Right atrium auricular region (tissue), 2 donors: ENCODE measurements at places on chromosomes 5 and 9.

GRCh38 chr9:75892216-75892911 is 1.9 kb downstream of the PCSK5 start:
- DNase-seq = no peak

DNA sequence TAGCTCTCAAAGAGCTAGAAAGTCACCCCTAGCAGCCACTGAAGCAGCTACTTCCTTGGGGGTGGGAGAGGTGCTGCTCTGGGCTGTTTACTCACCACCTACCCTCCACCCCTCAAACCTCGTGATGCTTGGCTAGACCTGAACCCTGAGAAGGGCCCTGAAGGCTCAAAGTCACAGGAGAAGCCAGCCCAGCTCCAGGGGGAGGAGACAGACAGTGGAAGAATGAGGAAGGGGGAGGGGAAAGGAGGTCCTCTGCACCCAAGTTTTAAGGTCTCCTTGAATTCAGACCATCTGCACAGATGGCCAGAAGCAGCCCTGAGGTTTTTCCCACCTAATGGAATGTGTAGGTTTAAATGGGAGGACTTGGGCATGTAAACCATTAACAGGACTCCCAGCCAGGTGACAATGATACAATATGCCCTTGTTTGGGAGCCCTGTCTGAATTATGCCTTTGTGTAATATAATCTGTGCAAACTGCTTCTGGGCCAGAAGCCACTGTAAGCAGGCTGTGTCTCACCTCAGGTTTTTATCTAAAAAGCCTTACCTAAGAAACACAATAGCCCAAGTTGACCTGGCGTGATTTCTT is 180.5 kb downstream of the PIK3R1 start:
- no peak for DNase-seq

- peak; percentile 76 for DNase-seq
These were observed 446 bp downstream of the FBXL17 start for GRCh38 chr5:108381350-108381953.

- no peak for DNase-seq
These were observed 118.9 kb upstream of the ELL2 start for GRCh38 chr5:96080557-96080956.

GRCh38 chr9:130157079-130157478 is 15.1 kb upstream of the NCS1 start:
- DNase-seq = no peak

DNA sequence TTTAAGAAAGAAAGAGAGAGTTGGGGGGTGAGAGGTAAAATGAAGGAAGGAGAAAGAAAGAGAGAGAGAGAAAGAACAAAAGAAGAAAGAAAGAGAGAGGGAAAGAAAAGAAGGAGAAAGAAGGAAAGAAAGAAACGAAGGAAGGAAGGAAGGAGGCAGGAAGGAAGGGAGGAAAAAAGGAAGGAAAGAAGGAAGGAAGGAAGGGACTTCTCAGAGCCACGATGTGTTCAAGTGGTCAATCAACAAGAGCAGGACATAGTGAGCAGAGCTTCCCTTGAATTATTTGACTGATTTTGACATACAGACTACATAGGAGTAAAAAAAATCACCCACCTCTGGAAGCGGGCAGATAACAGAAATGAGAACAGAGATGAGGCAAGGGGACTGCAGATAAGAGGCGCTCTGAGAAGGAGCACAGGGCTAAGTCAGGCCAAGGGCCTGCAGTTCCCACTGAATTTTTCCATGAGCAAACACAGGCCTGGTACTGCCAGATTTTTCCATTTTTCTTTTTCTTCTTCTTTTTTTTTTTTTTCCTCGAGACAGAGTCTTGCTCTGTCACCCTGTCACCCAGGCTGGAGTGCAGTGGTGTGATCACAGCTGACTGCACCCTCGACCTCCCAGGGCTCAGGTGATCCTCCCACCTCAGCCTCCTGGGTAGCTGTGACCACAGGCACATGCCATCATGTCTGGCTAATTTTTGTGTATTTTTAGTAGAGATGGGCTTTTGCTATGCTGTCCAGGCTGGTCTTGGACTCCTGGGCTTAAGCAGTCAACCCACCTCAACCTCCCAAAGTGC is 77.7 kb upstream of the IL17B start:
- no peak for DNase-seq

DNA sequence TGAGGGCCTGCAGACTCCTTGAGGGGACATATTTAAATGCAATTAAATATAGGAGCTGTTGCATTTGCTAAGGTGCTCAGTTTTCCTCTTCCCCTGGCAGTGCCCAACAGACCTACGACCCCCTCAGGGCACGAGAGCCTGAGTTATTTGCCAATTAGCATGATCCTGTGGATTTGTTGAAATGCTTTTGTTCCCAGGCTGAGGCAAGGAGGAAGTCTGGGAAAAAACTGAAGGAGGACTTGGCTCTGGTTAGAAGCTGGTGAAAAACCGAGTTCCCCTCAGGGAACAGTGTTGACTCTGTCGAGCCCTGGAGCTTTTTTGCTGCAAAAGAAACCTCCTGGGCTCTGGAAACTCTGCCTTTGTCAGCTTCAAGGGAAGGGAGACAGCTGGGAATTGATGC is 103.6 kb upstream of the SHB start:
- DNase-seq = no peak

- DNase-seq = no peak
These were observed 18.9 kb downstream of the SLCO4C1 start for GRCh38 chr5:102277144-102277543.

- no peak for DNase-seq
These were observed 355.7 kb downstream of the IZUMO3 start for GRCh38 chr9:24189986-24190385.

- DNase-seq = no peak
These were observed 190.2 kb upstream of the ELL2 start for GRCh38 chr5:96151891-96152290.
